ENCODE measurements at places on chromosomes 5 and 9.
A peak's percentile ranks its signal among the peaks of the same experiment; 100 is the strongest.

- DNase-seq, result no peak
Measured at GRCh38 chr9:96779089-96779488, 1.2 kb upstream of the ZNF510 start.

GRCh38 chr5:179799644-179799973 is 5.8 kb downstream of the LTC4S start:
- DNase-seq, result no peak

DNA sequence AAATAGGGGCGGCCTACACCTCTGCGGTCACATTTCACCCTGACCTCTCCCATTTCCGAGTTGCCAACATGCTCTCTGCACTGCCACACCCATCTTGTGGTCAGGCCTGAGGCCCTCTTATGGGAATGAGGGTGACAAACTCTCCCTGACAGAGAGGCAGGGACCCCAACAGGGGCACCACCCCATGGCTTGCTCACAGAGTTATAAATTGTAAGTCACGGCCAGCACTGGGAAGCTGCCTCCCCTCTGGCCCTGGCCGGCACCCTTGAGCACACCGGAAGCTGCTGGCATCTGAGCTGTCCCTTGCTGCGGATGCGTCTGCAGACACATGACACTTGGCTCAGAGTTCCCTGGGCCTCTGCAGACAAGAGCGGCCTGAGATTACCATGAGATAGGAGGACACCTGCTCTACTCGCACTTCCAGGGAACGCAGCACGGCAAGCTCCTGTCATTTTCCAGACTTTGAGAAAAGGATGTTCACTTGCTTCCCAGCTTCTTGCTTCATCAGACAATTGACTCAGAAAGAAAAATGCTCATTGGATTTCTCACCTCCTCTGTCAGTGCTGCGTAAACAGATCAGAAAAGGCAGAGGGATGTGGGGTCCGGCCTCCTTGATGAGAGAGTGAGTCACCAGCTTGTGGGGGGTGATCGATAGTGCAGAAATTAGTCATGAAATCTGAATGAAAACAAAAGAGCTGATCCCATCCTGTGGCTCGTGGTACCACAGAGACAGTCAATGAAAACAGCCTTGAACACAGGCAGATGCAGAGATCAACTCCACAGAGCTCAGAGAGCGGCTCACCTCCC is 269.8 kb downstream of the SYK start:
- DNase-seq, result peak; percentile 43

GRCh38 chr5:137856916-137857862 is 10.5 kb upstream of the MYOT start:
- DNase-seq, result no peak

Data from stimulated activated CD4-positive, alpha-beta T cell treated with anti-CD3 and anti-CD28 coated beads, Interleukin-12 subunit alpha, Interleukin-12 subunit beta, amount 100 ng/mL, for 4 hours (primary cell).